ENCODE measurements at places on chromosomes 3 and 15. TPM values are rescaled to one million over a fixed set of nuclear protein-coding genes. Genes with fewer than 3 reads are reported as not detected.

The GPR87 gene
- not detected for total RNA-seq

The SOX14 gene
- not detected for total RNA-seq

The LARP6 gene
- 44.4 TPM for total RNA-seq

The LRRN1 gene
- total RNA-seq = 0.21 TPM

The KLF15 gene
- 1.2 TPM for total RNA-seq

The TTLL13 gene
- total RNA-seq = not detected

The KBTBD13 gene
- total RNA-seq = 0.13 TPM

The TMOD2 gene
- total RNA-seq = 2.5 TPM

The CLDN1 gene
- 0.62 TPM for total RNA-seq

The CCDC54 gene
- total RNA-seq = not detected

The LMCD1 gene
- total RNA-seq = 24.9 TPM

The PARP9 gene
- 28.6 TPM for total RNA-seq

The DUOXA2 gene
- not detected for total RNA-seq

The LRRK1 gene
- 0.13 TPM for total RNA-seq

The C3orf22 gene
- not detected for total RNA-seq

The SLC28A2 gene
- not detected for total RNA-seq

The MYRIP gene
- total RNA-seq = 0.10 TPM

The ANKUB1 gene
- total RNA-seq = not detected

The FANCD2OS gene
- total RNA-seq = not detected

The ZNF774 gene
- 3.4 TPM for total RNA-seq

The IL5RA gene
- not detected for total RNA-seq
